ENCODE measurements at places on chromosomes 16 and 17.

DNA sequence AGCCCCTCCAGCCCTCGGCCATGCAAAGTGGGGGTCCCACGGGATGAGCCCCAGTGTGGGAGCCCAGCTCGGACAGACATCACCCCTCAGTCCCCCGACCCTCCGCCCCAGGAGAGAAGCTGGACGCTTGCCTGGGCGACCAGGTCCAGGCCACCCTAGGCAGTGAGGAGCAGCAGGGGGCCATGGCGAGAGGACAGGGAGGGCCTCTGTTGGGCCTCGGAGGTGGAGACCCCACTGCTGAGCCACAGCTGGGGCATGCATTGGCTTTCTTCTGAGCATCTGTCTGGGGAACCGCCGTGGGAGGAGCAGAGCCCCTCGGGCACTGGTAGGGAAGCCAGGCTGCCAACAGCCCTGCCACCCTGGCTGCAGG lies 13.0 kb downstream of the ACTG1 start:
- no peak for DNase-seq

GRCh38 chr16:64615630-64616280 lies 506.1 kb downstream of the CDH11 start:
- no peak for DNase-seq

GRCh38 chr17:76709077-76709950 lies 1.5 kb downstream of the MXRA7 start:
- DNase-seq: no peak

DNA sequence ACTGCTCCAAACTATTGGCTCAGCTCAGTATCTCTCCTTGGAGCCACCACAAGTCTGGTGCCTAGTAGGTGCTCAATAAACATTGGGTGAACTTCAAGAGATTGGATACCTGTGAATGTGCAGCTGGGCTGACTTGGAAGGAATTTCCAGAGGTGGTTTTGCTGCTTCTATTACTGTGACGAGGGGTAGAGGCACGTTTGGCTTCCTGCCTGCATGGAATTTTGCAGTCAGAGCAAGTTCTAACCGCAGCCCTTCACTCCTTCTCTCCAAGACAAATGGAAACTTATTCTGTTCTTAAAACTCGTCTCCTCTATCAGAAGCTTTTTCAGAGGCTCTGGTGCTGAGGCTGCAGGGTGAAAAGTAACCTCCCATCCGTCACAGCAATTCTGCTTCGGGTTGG lies 342.5 kb downstream of the CPPED1 start:
- no peak for DNase-seq

GRCh38 chr16:11697319-11697718 lies 29.1 kb downstream of the SNN start:
- no peak for DNase-seq

GRCh38 chr17:4007346-4008081 lies 43.3 kb upstream of the ATP2A3 start:
- DNase-seq: no peak

- DNase-seq: no peak
Observed at GRCh38 chr16:85261204-85261603, 148.9 kb upstream of the CIBAR2 start.
